ENCODE measurements at places on chromosomes 7 and 10. TPM values are rescaled to one million over a fixed set of nuclear protein-coding genes. Genes with fewer than 3 reads are reported as not detected.

The CLDN15 gene
- total RNA-seq: 7.3 TPM

The NUDT5 gene
- total RNA-seq: 125 TPM

The SDK1 gene
- 0.40 TPM for total RNA-seq

The DMTF1 gene
- total RNA-seq: 17.8 TPM

The CCDC172 gene
- total RNA-seq: not detected

The ELMO1 gene
- total RNA-seq: 2.1 TPM

The ADCY1 gene
- 2.0 TPM for total RNA-seq

The PPP1R9A gene
- total RNA-seq: 2.6 TPM

The CYP26A1 gene
- total RNA-seq: 2.2 TPM

The RBP3 gene
- total RNA-seq: not detected

The NEUROG3 gene
- not detected for total RNA-seq

The PSMA2 gene
- total RNA-seq: 197 TPM

The HDAC9 gene
- total RNA-seq: 0.25 TPM

The BAMBI gene
- 10.5 TPM for total RNA-seq

The UCMA gene
- total RNA-seq: not detected

The ARHGEF35 gene
- total RNA-seq: 0.18 TPM

The DNAJC12 gene
- 54.4 TPM for total RNA-seq

The TMEM273 gene
- not detected for total RNA-seq

The ASIC3 gene
- 11.7 TPM for total RNA-seq

The PDE1C gene
- total RNA-seq: 3.4 TPM

The SLC26A3 gene
- not detected for total RNA-seq

The AKR1C8 gene
- not detected for total RNA-seq

The ARHGAP22 gene
- total RNA-seq: 4.1 TPM

The MOSPD3 gene
- total RNA-seq: 18.8 TPM

The CPA2 gene
- not detected for total RNA-seq

The SLC16A12 gene
- 0.21 TPM for total RNA-seq

The CLEC5A gene
- total RNA-seq: not detected

The ASL gene
- 27.1 TPM for total RNA-seq
